ENCODE measurements at places on chromosomes 1 and 21. TPM values are rescaled to one million over a fixed set of nuclear protein-coding genes. Genes with fewer than 3 reads are reported as not detected.

- DNase-seq = no peak
- H3K4me1 ChIP-seq = peaks cover 3% of the 10 kb centered on the region
- no peak overlapping the region for H3K27ac ChIP-seq
- peaks cover 8% of the 10 kb centered on the region for H3K36me3 ChIP-seq
- H3K4me3 ChIP-seq = no peak overlapping the region
- no peaks in the 10 kb centered on the region for H3K27me3 ChIP-seq
These were observed 6.7 kb downstream of the SLC19A1 start for GRCh38 chr21:45535341-45536081.

DNA sequence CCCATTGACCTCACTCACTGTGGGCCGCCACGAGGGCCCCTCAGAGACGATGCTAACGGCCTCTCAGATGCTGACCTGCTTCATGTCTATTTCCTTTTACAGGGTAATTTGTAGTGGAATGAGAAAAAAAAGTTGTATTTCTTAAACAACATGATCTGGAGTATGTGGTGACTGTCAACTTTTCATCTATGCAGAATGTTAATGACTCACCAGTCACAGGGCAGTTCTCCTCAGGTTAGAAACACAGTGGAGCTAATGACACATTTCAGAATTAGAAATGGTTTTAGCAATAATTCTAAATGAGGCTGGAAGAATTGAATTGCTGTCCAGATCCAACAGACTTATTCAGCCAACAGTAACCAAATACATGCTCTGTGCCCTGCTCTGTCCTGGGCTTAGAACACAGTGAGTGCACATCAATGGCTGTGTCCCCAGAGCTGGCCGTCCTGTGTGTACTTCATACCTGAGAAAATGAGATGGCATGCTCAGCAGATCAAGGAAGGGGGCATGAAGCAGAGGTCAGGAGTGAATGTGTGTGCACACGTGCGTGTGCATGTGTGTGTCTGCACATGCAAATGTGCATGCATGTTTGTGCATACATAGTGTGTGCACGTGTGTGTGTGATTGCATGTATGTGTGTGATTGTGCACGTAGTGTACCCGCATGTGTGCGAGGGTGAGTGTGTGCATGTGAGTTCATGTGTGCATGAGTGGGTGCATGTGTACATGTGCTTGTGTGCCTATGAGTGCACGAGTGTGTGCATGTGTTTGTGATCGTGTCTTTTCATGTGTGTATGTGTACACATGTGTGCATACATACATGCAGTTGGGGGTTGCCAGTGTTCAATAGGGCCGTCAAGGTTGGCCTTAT, 145.3 kb downstream of the PCBP3 start:
- H3K27me3 ChIP-seq = no peaks in the 10 kb centered on the region
- no peaks in the 10 kb centered on the region for H3K4me1 ChIP-seq
- no peak overlapping the region for H3K4me3 ChIP-seq
- no peak overlapping the region for H3K27ac ChIP-seq
- H3K36me3 ChIP-seq = no peaks in the 10 kb centered on the region

GRCh38 chr21:34675871-34676270, 7.1 kb downstream of the CLIC6 start:
- H3K4me3 ChIP-seq = no peak overlapping the region
- H3K27me3 ChIP-seq = no peaks in the 10 kb centered on the region
- peaks cover 9% of the 10 kb centered on the region for H3K4me1 ChIP-seq
- no peak overlapping the region for H3K27ac ChIP-seq
- no peak for DNase-seq

- DNase-seq = no peak
- H3K27ac ChIP-seq = no peak overlapping the region
- no peak overlapping the region for H3K4me3 ChIP-seq
- no peaks in the 10 kb centered on the region for H3K36me3 ChIP-seq
- no peaks in the 10 kb centered on the region for H3K27me3 ChIP-seq
These were observed 65.3 kb downstream of the RABGAP1L start for GRCh38 chr1:174224641-174225040.

DNA sequence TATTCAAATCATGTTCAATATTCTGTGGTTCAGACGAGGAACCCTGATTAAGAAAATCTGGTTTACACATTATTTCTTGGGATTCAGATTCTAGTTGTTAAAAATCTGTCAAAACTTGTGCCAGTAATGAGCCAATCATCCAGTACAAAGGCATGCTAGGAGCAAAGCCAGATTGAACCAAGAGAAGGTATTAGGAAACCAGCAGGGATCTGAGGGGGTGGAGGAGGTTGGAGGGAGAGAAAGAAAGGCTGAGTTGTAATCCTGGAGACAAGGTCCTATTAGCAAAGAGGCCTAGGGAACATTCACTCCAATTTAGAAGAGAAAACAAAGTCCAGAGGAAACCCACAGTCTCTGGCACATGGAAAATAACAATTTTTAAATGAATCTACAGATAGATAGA, 352.9 kb downstream of the LTN1 start:
- H3K27ac ChIP-seq = no peak overlapping the region
- no peaks in the 10 kb centered on the region for H3K36me3 ChIP-seq
- H3K27me3 ChIP-seq = no peaks in the 10 kb centered on the region

DNA sequence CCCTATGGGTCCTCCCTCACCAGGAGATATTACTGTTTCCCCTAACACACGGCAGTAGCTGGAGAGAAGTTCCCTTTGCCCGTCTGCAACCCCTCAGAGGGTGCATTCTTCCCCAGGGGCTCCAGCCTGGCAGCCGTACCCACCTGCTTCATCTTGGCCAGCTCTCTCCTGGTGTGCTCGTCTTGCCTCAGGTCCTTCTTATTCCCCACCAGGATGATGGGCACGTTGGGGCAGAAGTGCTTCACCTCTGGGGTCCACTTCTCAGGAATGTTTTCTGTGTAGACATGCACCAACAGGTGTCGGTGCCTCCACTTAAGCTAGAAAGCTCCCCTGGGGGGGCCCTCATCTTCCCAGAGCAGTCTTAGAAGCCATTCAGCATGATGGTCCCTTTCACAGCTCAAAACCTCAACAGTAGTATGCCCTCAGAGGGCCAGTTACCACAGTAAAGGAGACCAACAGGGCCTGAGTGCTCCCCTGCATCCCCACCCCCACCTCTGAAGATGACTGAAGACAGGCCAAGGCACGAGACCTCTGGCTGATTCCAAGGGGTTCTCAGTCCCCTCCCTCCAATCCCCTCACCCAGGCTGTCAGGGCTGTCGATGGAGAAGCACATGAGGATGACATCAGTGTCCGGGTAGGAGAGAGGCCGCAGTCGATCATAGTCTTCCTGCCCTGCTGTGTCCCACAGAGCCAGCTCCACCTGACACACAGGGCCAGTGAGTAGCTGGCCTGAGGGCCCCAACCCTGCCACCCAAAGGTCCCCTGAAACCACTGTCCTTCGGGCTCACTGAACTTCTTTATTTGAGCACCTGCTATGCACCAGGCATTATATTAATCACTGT, 4.3 kb downstream of the RHOC start:
- no peak for DNase-seq
- no peak overlapping the region for H3K4me3 ChIP-seq
- no peaks in the 10 kb centered on the region for H3K27me3 ChIP-seq
- H3K27ac ChIP-seq = no peak overlapping the region
- H3K4me1 ChIP-seq = peaks cover 66% of the 10 kb centered on the region

GRCh38 chr21:27802816-27803475, 836.1 kb upstream of the ADAMTS5 start:
- peaks cover 8% of the 10 kb centered on the region for H3K27me3 ChIP-seq
- H3K4me1 ChIP-seq = no peaks in the 10 kb centered on the region
- DNase-seq = peak; percentile 70
- no peak overlapping the region for H3K4me3 ChIP-seq
- H3K27ac ChIP-seq = no peak overlapping the region

- no peaks in the 10 kb centered on the region for H3K4me1 ChIP-seq
- H3K36me3 ChIP-seq = no peaks in the 10 kb centered on the region
- H3K4me3 ChIP-seq = no peak overlapping the region
- 0 out of 2 replicates have a peak, but pooled peaks cover 2% of the 10 kb centered on the region for H3K27me3 ChIP-seq
- H3K27ac ChIP-seq = no peak overlapping the region
These were observed 14.7 kb upstream of the SPRR5 start for GRCh38 chr1:152932170-152932811.

The PGLYRP3 gene
- not detected for total RNA-seq

The PADI4 gene
- total RNA-seq = 0.92 TPM

Measured in PC-3 (cell line).